ENCODE measurements at places on chromosomes 6 and 20.
A peak's percentile ranks its signal among the peaks of the same experiment; 100 is the strongest.

- H3K36me3 ChIP-seq, result peaks cover 24% of the 10 kb centered on the region
- no peak for DNase-seq
These were observed 5.9 kb downstream of the SPAG4 start for GRCh38 chr20:35621560-35621946.

DNA sequence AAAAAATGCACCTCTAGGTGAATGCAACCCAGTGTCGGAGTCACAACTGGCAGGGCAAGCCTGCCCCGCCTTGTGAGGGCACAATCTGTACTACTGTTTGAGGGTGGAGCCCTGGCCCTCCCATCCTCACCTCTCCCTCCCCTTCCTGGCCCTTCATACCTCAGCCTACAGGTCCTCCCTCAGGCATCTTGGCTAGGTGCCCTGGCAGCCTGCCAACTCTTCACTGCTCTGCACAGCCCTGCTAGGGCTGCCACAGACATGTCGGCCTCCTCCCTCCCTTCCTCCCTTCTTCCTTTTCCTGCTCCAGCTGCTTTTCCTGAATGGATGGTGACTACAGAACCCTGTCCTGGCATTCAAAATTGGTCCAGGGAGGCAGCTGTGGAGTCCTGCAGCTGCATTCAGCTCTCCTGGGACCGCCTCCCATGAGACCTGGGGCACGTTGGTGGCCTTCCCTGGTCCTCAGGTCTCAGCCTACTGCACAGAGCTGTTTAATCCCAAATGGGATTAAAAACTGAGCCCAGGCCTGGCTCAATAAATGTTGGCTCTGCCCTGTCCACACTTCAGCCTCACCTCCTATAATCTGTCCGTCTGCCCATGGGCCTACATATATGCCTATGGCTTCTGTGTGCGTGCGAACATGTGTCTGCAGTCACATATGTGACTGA lies 52.7 kb downstream of the CDH22 start:
- H3K4me1 ChIP-seq, result no peaks in the 10 kb centered on the region
- H3K27me3 ChIP-seq, result peaks cover 31% of the 10 kb centered on the region
- DNase-seq, result no peak
- no peak overlapping the region for H3K27ac ChIP-seq
- no peaks in the 10 kb centered on the region for H3K36me3 ChIP-seq

GRCh38 chr20:59221049-59221706 lies 57.6 kb downstream of the ZNF831 start:
- H3K27me3 ChIP-seq, result peaks cover 9% of the 10 kb centered on the region
- H3K4me1 ChIP-seq, result peaks cover 11% of the 10 kb centered on the region
- H3K4me3 ChIP-seq, result peak overlapping the region; percentile 70
- DNase-seq, result no peak
- H3K36me3 ChIP-seq, result peaks cover 3% of the 10 kb centered on the region

DNA sequence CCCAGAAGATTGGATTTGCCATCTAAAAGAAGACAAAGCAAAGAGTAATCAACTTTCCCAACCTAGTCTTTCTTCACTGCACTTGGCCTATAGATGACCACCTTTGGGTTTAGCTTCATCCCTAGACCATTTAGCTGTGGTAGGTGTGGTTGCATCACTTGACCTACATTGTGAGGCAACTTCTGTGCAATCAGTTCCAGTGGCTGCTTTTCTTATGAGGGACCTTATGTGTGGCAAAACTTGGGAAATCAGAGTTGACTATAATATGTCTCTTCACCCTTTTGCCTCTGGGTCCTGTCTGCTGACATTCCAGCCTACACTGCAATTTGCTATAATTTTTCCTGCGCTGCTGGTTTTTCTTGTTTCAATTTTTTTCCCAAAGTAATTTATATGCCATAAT lies 55.2 kb downstream of the PRDM13 start:
- H3K27ac ChIP-seq, result no peak overlapping the region
- H3K4me1 ChIP-seq, result no peaks in the 10 kb centered on the region
- no peak for DNase-seq
- no peak overlapping the region for H3K4me3 ChIP-seq
- peaks cover 3% of the 10 kb centered on the region for H3K27me3 ChIP-seq

GRCh38 chr6:161489626-161490306 lies 215.9 kb upstream of the AGPAT4 start:
- H3K27me3 ChIP-seq, result no peaks in the 10 kb centered on the region
- H3K4me1 ChIP-seq, result no peaks in the 10 kb centered on the region

DNA sequence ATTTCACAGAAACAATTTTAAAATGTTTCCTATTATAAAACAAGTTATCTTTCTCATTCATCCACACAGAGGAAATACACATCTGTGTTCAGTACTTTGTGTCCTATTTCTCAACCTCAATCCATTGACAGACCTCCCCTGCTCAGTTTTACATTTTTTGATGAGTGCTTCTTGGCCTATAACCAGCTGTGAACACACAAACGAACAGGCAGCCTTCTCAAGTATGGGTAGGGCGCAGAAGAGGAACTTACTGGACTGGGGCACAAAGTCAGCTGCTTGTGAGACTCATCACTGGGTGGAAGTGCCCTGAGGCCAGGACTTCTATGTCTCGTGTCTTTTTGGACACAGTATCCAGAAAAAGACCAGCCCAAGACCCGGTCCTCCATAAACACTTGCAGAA lies 2.8 kb downstream of the RPS6KA2 start:
- no peak for DNase-seq
- peaks cover 12% of the 10 kb centered on the region for H3K27me3 ChIP-seq
- no peak overlapping the region for H3K27ac ChIP-seq

GRCh38 chr20:7029019-7029418 lies 261.5 kb downstream of the BMP2 start:
- no peak for DNase-seq
- no peaks in the 10 kb centered on the region for H3K27me3 ChIP-seq
- H3K27ac ChIP-seq, result no peak overlapping the region
- no peaks in the 10 kb centered on the region for H3K4me1 ChIP-seq
- no peaks in the 10 kb centered on the region for H3K36me3 ChIP-seq

DNA sequence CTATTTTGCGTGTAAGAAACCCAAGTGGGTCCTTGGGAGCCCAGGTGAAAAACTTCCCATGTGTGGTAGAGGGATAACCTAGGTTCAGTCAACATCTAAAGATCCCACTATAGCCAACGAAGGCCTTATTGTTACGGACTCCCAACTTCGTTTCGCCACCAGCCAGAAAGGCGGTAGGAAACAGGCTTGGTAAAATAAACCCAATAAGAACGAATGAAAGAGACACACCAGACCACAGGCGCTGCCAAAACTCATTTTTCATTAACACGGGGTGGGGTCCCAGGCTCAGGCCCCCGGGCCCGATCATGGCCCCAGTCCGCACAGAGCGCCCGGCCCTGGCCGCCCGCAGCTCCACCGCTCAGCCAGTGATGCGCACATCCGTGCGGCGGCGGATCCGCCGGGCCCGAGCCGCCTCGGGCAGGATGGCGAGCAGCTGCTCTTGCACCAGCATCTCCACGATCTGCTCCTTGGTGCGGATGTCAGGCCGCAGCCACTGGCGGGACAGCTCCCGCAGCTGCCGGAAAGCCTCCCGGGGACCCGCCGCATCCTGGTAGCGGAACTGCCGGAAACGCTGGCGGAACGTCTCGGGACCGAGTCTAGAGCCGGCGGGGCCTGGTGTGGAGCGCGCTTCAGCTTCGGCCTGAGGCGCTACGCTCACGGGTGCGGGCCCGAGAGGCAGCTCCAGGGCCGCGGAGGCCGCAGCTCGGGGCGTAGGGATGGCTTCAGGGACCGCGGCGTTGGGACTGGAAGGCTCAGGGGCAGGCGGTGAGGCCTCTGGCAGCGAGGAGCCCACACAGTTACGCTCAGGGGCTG lies 709 bp downstream of the SCAND1 start:
- H3K27ac ChIP-seq, result peak overlapping the region; percentile 100
- peak; percentile 62 for DNase-seq
- H3K4me1 ChIP-seq, result peaks cover 22% of the 10 kb centered on the region
- peak overlapping the region; percentile 100 for H3K4me3 ChIP-seq

GRCh38 chr6:131954059-131954774 lies 3.0 kb upstream of the CCN2 start:
- no peak overlapping the region for H3K27ac ChIP-seq
- no peaks in the 10 kb centered on the region for H3K36me3 ChIP-seq
- DNase-seq, result no peak
- no peak overlapping the region for H3K4me3 ChIP-seq
- H3K4me1 ChIP-seq, result peaks cover 15% of the 10 kb centered on the region
- H3K27me3 ChIP-seq, result peaks cover 37% of the 10 kb centered on the region

GRCh38 chr6:20716865-20717264 lies 182.6 kb downstream of the CDKAL1 start:
- no peaks in the 10 kb centered on the region for H3K36me3 ChIP-seq
- peaks cover 12% of the 10 kb centered on the region for H3K4me1 ChIP-seq
- H3K27ac ChIP-seq, result no peak overlapping the region

DNA sequence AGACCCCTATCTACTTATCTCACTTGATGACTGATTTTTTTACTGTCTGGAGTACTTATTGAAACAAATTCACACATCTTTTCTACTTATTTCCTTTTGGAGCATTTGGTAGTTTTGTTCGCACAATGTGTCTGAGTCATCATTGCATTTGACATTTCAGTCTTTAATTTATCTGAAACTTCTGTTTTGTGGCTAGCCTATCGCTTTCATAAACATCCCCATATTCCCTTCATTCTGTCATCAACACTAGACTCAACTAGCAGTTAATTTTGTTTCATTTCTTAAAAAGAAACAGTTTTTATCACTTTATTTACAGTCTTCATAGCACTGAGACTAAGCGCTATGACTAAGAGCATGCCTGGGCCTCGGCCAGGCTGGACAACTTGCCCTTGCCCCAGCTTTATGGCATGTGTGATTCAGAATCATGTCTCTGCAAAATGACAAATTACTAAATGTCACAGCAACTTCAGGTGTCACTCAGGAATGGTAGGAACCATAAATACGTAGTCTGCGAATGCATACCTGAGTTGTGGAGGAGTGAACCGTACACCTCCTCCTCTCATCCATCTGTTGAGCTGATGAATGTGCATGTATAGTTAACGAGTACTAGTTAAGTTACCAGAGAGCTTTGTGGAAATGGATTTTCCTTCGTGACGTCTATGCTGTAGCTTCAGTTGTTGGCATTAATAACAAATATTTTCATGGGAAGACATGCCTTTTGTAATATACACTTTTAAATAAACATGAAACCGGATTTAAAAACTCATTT lies 16.2 kb downstream of the L3MBTL3 start:
- H3K4me3 ChIP-seq, result no peak overlapping the region
- H3K4me1 ChIP-seq, result peaks cover 58% of the 10 kb centered on the region
- H3K27ac ChIP-seq, result peak overlapping the region; percentile 25
- peaks cover 30% of the 10 kb centered on the region for H3K36me3 ChIP-seq
- no peaks in the 10 kb centered on the region for H3K27me3 ChIP-seq

- no peak for DNase-seq
- no peak overlapping the region for H3K4me3 ChIP-seq
- peaks cover 12% of the 10 kb centered on the region for H3K27me3 ChIP-seq
- H3K4me1 ChIP-seq, result no peaks in the 10 kb centered on the region
- H3K27ac ChIP-seq, result no peak overlapping the region
- no peaks in the 10 kb centered on the region for H3K36me3 ChIP-seq
These were observed 113.4 kb downstream of the EYA2 start for GRCh38 chr20:47007826-47008655.

- H3K27me3 ChIP-seq, result no peaks in the 10 kb centered on the region
- DNase-seq, result peak; percentile 61
- H3K4me1 ChIP-seq, result peaks cover 48% of the 10 kb centered on the region
- H3K4me3 ChIP-seq, result peak overlapping the region; percentile 60
These were observed 6.5 kb downstream of the PEDS1 start for GRCh38 chr20:50146732-50147662.

DNA sequence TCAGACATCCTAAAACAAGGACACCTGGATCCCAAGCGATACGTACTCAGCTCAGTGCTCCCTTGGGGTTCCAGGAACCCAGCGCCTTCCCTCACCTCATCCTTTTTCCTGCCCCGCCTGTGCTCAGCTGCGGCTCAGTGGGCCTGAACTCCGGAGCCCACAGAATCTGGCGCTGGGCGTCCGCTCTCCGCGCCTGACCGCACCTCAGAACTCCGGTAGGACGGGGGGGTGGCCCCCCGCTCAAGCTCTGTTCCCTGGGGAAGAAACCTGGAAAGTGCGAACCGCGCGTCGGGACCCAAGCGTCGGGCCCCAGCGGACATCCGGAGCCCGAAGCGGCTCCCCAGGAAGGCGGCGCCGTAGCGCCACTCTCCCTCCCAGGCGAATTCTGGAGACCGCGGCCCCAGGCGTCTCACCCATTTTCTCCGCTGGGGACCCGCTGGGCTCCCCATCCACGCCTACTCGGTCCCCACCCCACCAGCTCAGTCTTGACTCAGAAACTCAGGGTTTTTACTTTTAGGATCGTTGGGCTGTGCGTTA lies 336 bp upstream of the LY6G5C start:
- DNase-seq, result peak; percentile 45
- peak overlapping the region; percentile 24 for H3K27ac ChIP-seq
- peak overlapping the region; percentile 84 for H3K4me3 ChIP-seq
- H3K27me3 ChIP-seq, result no peaks in the 10 kb centered on the region
- peaks cover 11% of the 10 kb centered on the region for H3K36me3 ChIP-seq

GRCh38 chr6:23633996-23634395 lies 492.0 kb upstream of the NRSN1 start:
- no peak overlapping the region for H3K4me3 ChIP-seq
- H3K4me1 ChIP-seq, result no peaks in the 10 kb centered on the region
- no peaks in the 10 kb centered on the region for H3K27me3 ChIP-seq
- no peak overlapping the region for H3K27ac ChIP-seq
- no peak for DNase-seq
- H3K36me3 ChIP-seq, result no peaks in the 10 kb centered on the region

DNA sequence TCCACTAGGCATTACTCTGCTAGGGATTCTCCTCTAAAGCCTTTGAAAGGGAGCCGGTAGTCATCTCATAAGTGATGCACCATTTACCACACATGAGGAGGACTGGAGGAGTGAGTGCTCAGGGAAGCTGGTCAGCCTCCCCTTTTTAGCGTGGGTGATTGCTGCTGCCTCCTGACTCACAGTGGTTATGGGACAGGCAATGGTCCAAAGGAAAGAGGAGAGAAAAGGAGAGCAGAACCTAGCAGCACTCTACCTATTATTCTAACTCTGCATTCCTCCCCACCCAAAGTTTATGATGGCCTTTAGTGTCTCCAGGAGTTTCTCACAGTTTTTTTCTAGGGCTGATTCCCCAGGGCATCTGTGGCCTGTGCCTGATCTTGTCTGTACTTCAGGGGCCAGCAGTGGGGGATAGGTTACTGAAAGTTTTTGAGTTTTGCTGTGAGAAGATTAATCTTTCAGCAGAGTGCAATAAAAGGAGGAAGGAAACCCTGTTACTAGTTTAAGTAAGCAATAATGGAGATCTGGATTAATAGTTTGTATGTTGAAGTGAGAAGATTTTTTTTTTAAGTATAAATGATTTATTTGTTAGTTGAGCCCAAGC lies 36.4 kb upstream of the GCLC start:
- no peak for DNase-seq
- no peak overlapping the region for H3K27ac ChIP-seq
- no peak overlapping the region for H3K4me3 ChIP-seq
- no peaks in the 10 kb centered on the region for H3K27me3 ChIP-seq
- H3K36me3 ChIP-seq, result no peaks in the 10 kb centered on the region

DNA sequence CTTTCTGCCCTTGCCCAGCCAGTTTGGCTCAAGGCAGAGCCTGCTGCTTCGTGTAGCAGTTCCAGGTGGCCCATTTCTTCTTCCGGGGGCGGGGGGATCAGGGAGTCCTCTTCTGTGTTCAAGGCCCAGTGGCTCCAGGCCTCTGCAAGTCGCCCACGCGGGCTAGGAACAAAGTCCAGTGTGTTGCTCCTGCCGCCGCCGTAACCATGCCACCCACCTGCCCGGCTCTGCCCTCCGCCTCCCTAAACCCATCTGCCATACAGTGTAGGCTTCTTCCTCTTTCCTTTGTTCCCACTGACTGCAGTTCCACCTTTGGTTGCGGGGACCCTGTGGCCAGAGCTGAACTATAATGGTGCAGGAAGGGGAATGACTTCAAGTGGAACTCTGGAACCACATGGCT lies 43.9 kb upstream of the SRF start:
- H3K36me3 ChIP-seq, result no peaks in the 10 kb centered on the region
- H3K4me1 ChIP-seq, result no peaks in the 10 kb centered on the region
- no peak overlapping the region for H3K4me3 ChIP-seq

All from activated B cell treated with CpG ODN at 0.5 μM for 24 hours (primary cell).